Activated CD4-positive, alpha-beta T cell treated with anti-CD3 and anti-CD28 coated beads, Interleukin-2, amount 10 ng/mL, durations not matched to agents 7 days and 5 days (primary cell): ENCODE measurements at places on chromosomes 4 and X.

DNA sequence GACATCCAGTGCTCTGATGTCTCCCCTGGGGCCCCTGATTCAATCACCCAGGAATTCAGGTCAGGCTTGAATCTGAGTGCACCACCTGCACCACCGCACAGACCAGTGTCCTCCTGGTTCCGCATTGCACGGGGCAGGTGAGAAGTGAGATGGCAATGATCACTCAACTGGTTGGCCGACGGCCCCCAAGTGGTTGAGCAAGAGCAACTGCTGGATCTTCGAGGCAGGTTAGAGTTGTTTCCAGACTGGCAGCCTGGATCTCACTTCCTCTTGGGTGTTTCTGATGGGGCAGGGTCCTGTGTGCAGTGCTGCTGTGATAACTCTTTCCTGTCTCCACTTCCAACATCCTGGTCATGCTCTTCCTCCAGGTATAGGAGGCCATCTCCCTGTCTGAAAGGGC is 50.4 kb downstream of the C4orf50 start:
- DNase-seq: no peak

GRCh38 chrX:118739577-118739976 is 12.2 kb downstream of the IL13RA1 start:
- DNase-seq: no peak

DNA sequence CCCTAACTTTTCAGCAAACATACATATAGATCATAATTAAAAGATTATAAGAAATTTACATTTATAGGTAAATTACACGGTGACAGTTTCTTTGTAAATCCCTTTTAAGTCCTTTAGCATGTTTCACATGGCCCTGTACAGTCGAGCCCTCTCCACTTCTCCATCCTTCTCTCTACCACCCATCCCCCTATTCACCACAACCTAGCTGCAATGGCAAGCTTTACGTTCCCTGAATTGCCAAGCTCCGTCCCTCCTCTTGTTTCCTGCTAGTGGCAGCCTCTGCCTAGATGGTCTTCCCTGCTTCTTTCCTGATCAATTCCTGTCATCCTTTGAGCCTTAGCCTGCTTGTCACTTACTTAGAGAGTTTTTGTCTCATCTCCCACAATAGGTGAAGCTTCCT is 116.2 kb downstream of the TMA16 start:
- DNase-seq: no peak

DNA sequence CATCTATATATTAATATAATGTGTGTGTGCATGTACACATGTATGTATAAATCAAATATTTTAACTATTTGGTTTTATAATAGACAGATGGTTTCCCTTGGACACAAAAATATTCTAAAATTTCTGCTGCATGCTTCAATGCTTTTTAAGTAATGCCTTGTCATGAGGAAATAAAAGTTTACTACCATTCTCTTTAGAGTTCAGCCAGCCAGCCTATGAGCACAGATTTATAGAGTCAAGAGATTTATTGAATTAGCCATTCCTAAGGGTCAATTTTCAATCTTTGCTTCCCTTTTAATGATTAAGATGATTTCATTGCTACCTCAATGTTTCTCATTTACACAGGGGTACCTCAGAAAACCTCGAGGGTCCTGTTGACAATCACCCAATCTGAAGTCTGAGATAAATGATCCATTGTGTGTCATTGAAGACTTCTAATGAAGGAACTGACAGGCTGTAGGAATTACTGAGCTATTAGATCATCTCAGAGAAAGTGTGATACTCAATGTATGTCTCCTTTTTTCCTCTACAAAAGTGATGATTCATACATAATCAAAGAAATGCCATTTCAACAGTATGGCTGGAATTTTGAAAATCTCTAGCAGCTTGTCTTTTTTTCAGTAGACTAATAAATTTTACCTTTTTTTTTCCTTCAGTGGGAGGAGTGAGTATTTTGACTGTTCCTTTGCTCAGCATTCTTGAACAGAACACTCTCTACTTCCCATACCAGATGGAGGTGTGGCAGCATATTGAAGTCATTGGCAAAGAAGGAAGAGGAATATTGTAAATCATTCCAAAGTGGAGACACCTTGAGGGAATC is 222.6 kb upstream of the PCDH18 start:
- no peak for DNase-seq

- no peak for DNase-seq
Measured at GRCh38 chrX:73765776-73766430, 202.9 kb downstream of the CHIC1 start.

DNA sequence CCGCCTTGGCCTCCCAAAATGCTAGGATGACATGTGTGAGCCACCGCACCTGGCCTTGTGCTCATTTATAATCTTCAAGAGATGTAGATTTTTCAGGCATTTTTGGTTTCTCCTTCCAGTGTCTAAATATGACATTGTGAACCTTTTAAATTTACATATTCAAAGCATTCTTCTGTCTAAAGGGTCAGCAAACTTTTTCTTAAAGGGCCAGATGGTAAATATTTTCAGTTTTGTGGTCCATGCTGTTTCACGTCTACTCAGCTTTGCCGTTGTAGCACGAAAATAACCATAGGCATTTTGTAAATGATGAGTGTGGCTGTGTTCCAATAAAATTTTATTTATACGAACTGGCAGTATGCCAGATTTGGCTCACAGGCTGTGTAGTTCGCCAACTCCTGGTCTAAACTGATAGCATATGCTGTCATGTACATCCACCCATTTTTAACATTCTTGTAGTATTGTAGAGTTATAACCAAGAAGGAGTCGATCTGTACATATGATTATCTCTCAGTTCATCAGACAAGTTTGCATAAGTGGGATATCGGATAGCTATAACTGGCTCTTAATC is 12.7 kb upstream of the GCNA start:
- no peak for DNase-seq
